ENCODE measurements at places on chromosomes 6 and 20.

- DNase-seq, result no peak
Measured at GRCh38 chr6:157267654-157268053, 55.7 kb downstream of the TMEM242 start.

DNA sequence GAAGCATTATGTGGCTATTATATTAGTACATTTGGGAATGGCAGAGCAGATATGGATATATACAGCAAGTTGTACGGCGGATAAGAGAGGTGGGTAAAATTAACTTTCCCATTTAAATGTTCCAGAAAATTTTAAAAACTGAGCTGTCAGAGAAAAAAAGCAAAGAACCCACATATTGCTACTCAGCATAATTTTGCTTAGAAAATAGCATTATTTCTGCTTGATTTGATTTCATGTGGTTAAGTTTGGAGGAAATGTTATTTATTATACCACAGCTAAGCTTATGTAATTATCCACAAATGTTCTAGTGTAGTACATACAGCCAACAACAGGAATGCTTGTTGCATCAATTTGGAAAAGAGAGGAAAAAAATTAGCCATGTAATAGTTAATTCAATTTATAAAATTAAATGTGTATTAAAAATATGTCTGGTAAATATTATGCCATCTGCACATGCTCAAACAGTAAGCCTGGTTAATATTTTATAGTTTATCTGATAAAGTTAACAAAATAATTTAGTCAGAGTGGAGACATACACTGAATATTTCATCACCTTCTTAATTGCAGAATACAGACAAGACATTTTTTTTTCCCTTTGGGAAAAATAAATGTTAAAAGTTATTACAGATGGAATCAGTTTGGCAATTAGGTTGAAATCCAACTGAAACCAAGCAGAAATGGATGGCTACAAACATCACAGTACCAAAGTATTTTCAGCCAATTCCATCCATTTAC is 172.1 kb upstream of the ID4 start:
- no peak for DNase-seq

- no peak for DNase-seq
Measured at GRCh38 chr6:89862698-89863097, 31.6 kb upstream of the GJA10 start.

DNA sequence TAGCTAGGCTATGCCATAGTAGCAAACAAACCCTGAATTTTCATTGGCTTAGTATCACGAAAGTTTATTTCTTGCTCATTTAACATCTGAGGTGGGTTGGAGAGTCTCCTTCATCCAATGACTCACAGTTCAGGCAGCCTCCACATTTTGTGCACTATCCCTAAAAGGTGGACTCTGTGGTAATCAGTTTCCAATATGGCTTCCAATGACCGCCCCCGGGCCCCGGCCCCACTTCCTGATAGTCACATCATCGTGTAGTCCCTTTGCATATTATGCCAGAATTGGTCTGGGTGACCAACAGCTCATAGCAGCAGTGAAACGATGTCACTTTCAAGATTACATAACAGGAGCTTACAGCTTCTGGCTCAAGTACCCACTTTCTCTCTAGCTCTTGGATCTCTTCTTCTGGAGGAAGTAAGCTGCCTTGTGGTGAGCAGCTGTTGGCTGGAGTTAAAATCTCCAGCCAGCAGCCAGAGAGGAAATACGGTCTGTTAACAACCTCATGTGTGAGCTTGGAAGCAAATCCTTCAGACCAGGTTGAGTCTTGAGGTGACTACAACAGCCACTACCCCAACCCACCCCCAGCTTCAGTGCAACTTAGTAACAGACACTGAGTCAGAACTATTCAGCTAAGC is 7.8 kb downstream of the HCRTR2 start:
- no peak for DNase-seq

DNA sequence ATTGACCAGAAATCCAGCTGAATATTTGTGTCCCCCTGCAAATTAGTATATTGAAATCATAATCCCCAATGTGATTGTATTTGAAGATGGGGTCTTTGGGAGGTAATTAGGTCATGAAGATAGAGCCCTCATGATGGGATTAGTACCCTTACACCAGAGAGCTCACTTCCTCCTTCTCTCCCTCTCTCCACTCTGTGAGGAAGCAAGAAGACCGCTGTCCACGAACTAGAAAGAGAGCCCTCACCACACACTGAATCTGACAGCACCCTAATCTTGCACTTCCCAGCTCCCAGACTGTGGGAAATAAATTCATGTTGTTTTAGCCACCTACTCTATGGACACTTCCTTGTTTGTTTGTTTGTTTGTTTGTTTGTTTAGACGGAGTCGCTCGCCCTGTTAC is 11.9 kb upstream of the PLAGL1 start:
- DNase-seq, result no peak

GRCh38 chr20:37804584-37805566 is 98.1 kb upstream of the VSTM2L start:
- no peak for DNase-seq

DNA sequence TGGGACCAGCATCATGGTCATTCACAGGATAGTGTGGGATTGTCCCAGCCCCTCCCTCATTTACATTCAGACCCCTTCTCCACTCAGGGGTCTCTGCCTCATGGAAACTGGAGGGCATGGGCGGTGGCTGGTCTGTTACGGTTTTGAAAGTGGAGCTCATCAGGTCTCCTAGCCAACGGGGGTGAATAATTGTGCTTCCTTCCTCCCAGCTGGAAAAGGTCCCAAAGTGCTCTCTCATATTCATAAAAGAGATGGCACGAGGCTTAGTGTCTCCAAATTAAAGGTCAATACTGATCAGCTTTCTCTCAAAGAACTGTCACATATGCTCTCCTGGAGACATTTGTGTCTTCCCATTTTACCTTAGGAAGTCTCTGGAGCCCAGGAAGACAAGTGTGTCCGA is 19.9 kb downstream of the JARID2 start:
- DNase-seq, result no peak

GRCh38 chr6:38974389-38975151 is 74.0 kb upstream of the GLP1R start:
- no peak for DNase-seq
